ENCODE measurements at places on chromosomes 12 and 14. TPM values are rescaled to one million over a fixed set of nuclear protein-coding genes. Genes with fewer than 3 reads are reported as not detected.

C12orf56 gene
- not detected for total RNA-seq

NIN gene
- total RNA-seq, result 106 TPM

SCNN1A gene
- 3.6 TPM for total RNA-seq

PROX2 gene
- not detected for total RNA-seq

CFAP54 gene
- 0.93 TPM for total RNA-seq

GALNT9 gene
- not detected for total RNA-seq

- peak; percentile 11 for DNase-seq
These were observed 132.7 kb upstream of the DYRK2 start for GRCh38 chr12:67515679-67516340.

DNA sequence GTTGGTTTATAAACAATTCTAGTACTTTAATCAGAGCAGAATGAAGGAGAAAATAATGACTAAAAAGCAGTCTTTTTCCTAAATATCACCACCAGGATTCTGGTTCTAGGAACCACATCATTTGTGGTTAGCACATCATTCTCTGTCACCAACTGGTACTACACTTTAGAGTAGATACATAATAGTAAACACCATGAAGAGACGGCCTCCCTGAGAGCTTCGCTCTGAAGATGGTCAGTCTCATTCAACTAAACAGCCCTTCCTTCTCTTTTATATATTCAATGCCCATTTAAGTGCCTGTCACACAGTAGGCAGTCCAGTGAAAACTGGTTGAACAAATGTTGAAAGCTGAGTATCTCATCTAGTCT, 10.9 kb downstream of the SLC38A2 start:
- DNase-seq, result no peak

DNA sequence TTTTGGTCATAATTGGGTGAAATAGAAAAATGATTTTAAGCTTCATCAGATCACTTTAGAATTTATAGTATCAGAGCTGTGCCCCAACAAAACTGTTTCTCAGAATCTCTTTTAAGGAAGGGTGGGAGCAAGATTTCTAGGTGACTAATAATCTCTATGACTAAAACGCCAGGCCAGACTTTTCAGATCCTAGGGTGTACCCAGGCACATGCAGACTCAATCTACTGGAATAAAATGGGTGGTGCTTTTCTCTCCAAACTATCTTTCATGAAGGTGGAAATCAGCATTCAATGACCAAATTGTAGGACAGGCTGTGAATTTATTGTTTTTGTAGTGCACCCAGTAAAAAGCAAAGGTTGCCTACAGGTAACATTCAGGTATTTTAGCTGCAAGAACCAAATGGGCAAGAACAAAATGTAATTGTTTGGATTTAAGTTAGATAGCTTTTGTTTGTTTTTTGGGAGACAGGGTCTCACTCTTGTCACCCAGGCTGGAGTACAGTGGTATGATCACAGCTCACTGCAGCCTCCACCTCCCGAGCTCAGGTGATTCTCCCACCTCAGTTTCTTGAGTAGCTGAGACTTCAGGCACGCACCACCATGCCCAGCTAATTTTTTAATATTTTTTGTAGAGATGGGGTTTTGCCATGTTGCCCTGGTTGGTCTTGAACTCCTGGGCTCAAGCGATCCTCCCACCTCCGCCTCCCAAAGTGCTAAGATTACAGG, 49.5 kb downstream of the PPP2R5C start:
- no peak for DNase-seq

GRCh38 chr12:16606201-16606849, 363 bp upstream of the LMO3 start:
- DNase-seq, result no peak

DNA sequence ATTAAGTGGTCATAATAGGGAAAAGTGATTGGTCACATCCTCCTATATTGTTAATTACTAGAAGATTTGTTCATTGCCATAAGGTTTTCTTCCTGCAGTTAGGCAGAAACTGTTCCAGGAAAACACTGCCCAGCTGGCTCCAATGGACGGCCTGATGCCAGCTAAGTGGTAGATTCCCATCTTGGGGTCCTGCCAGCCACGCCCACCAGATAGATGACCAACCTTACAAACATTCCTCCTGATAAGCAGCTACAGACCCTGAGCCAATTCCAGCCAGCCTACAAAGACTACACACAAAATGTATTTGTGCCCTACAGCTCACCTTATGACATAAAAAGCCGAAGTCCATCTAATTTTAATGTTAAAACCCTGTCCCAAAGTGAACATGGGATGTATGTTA, 685.9 kb upstream of the USP15 start:
- no peak for DNase-seq

DNA sequence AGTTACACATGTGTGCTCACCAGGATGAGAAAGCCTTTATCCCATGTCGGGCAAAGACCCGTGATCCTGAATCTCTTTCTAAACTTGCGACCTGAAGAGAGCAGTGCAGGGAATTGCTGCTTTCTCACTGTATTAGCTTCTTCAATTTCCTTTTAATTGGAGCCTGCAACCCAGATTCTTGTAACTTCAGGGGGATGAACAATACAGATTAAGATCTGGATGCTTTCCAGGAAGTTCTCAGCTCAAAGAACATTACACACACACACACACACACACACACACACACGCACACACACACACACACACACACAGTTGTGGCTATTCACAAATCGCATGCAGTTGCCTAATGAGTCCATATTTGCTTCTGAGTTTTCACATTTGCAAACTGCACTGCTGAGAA, 268.3 kb downstream of the NPAS3 start:
- DNase-seq, result no peak

DNA sequence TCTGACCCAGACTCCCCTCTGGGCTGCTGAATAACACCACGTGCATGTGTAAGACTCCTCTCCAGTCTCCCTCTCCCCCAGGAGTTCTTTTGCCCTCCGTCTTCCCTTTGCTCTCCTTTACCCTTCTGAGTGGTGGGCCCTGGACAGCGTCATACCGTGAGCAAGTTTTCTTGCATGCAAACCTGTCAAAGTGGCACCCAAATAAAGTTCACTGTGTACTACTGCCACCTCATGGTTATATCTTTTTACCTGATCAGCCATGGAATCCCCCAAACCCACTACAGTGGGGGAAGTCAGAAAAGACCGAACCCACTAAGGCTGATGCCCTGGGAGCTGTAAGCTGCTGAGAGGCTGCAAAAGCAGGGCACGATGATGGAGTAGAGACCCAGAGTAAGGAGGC, 131.1 kb upstream of the VRK1 start:
- no peak for DNase-seq

- DNase-seq, result no peak
These were observed 88.3 kb downstream of the KIF26A start for GRCh38 chr14:104226421-104227383.

DNA sequence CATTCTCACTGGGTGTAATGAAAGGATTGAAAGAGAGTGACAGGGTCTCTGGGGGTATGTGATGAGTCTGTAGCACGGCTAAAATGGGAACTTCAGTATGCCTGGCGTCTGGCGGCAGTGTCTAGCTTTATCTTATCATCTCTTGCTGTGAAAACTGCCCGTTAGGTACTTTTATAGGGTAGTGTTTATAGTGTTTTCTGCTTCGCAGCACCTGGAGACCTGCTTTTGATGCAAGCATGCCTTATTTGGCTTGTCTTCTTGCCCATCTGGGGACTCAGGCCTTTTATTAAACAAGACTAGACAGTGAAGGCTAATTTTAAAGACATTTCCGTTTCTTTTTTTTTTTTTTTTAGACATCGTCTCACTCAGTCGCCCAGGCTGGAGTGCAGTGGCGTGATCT, 36.3 kb upstream of the ALDH2 start:
- DNase-seq, result no peak

- DNase-seq, result no peak
These were observed 82.4 kb upstream of the DIO3 start for GRCh38 chr14:101478796-101479410.

DNA sequence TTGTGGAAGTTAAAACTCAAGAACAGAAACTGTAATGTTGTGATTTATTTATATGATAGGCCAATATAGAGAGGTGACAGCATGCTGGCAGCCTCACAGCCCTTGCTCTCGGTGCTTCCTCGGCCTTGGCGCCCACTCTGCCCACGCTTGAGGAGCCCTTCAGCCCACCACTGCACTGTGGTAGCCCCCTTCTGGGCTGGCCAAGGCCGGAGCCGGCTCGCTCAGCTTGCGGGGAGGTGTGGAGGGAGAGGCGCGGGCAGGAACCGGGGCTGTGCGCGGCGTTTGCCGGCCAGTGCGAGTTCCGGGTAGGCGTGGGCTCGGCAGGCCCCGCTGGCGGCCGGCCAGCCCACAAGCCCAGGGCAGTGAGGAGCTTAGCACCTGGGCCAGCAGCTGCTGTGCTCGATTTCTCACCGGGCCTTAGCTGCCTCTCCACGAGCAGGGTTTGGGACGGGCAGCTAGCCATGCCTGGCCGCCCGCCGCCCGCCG, 65.8 kb upstream of the SLC8A3 start:
- peak; percentile 1 for DNase-seq

DNA sequence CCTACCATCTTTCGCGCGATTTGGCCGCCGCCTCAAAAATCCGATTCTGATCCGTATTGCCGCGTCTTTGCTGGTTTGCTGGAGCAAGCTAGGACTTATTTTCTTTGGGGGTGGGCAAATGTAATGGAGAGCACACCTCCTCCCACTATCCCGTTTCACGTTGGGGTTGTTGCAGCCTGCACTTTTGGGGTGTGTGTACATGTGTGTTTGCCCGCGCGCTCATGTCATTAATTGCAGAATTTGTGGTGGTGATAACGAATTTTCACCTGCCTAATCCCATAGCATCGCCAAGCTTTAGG, 657 bp downstream of the METAP2 start:
- DNase-seq, result no peak

- no peak for DNase-seq
These were observed 106.2 kb downstream of the TMEM30B start for GRCh38 chr14:61174987-61175386.

GRCh38 chr12:109356577-109356976, 8.9 kb downstream of the MYO1H start:
- DNase-seq, result no peak

DNA sequence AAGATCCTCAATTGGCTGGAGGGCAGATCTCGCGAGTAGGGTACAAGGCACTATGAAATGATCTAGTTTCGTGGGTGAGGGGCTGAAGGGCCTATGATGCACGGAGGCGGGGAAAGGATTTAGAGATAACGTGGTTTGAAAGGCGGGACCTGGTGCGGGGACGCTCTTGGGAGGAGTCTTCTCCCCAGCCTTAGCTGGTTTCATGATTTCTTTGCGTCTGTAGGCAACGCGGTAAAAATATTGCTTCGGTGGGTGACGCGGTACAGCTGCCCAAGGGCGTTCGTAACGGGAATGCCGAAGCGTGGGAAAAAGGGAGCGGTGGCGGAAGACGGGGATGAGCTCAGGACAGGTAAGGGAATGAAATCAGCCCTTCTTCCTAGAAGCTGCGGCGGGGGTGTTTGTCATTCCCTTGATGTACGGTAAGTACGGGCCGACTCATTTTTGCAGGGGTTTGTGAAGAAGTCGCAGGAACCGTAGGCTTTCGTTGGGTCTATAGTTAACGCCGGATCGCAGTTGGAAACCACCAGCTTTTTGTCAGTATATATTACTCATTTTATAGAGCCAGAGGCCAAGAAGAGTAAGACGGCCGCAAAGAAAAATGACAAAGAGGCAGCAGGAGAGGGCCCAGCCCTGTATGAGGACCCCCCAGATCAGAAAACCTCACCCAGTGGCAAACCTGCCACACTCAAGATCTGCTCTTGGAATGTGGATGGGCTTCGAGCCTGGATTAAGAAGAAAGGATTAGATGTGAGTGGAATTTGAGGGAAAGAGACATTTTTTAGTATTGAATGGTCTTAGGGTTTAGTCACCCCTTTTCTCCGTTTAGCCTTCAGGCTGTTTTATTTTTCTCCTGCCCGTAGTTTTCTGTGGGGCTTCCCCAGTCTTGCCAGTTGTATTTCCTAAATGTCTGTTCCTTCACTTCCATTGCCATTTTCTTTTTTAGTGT, 602 bp downstream of the APEX1 start:
- DNase-seq, result no peak

DNA sequence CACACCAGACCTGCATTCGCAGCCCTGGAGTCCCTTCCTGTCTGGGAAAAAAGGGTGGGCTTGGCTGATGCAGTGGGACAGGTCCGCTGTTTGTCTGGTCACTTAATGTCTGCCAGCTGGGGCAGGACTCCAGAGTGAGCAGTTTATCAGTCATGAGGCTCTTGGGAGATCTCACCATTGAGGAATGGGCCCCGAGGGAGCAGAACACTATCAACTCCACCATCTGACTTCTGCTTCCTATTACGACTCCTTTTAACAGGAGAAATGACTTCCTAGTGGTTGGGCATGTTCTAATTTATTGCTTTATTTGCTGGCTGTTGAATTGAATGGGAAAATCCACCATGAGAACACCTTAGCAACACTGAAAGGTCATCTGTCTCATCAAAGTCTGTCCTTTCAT, 182.5 kb upstream of the RASSF8 start:
- DNase-seq, result no peak

DNA sequence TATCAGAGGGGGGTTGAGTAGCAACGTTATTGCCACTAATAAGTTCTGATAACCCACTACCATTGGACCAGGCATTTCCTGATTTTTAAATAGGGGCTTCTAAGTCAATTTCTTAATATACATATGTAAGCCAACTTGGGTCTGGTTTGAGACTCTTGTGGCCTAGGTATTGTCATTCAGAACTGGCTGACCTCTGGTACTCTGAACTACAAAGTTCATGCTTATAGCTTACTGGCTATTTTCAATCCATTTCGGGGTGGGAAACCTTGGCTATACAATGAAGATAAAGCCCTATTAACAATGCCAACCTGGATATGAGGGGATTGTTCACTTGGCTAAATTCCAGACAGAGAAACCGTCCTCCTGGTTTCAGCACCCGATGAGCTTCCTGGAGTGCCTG, 8.7 kb downstream of the DYNLL1 start:
- DNase-seq, result no peak

DNA sequence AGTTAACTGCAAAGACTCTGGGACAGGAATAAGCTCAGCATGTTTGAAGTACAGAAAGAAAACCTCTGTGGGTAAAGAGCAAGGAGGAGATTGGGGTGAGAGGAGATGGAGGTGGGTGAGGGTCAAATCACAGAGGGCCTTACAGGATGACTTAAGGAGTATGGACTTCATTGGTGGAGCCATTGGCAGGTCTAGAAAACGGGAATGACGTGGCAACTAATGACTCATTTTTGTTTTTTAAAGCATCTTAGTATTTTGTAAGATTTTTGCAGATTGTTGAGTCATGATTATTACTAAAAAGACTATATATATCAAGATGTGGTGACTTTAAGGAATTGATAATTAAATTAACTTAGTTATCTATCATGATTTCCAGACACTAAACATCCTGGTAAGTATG, 18.5 kb downstream of the UTP20 start:
- DNase-seq, result no peak

- DNase-seq, result no peak
These were observed 7.9 kb downstream of the INF2 start for GRCh38 chr14:104697317-104697703.

GRCh38 chr12:57899010-57899662, 42.2 kb upstream of the ATP23 start:
- peak; percentile 45 for DNase-seq
